ENCODE measurements at places on chromosomes 4 and X.

GRCh38 chr4:2781911-2782310 lies 11.0 kb upstream of the SH3BP2 start:
- DNase-seq: no peak

DNA sequence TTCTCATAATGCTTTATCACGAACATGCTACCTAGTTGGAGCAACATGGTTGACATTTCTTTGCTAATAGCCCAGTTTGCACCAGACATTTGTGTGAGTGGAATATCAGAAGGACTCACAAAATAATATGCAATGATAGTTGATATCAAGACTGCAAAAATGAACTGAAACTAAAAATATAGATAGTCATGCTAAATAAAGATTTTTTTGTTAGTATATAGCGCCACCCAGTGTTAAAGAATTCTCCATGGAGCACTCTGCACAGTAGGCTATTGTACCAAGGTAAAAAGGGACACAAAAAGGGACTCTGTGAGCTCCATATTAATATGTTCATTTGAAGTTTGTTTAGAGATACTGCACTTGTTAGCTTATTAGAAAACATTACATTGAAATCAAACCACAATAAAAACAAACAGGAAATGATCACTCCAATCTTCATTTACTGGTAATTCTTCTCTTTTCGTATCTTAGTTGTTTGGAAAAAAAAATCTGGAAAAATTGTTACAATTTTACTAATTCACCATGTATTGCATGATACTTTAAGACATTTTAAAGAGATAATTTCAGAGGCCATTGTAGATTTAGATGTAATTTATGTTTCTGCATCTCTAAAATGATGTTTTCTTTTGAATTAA lies 1509.6 kb downstream of the ADGRL3 start:
- no peak for DNase-seq

DNA sequence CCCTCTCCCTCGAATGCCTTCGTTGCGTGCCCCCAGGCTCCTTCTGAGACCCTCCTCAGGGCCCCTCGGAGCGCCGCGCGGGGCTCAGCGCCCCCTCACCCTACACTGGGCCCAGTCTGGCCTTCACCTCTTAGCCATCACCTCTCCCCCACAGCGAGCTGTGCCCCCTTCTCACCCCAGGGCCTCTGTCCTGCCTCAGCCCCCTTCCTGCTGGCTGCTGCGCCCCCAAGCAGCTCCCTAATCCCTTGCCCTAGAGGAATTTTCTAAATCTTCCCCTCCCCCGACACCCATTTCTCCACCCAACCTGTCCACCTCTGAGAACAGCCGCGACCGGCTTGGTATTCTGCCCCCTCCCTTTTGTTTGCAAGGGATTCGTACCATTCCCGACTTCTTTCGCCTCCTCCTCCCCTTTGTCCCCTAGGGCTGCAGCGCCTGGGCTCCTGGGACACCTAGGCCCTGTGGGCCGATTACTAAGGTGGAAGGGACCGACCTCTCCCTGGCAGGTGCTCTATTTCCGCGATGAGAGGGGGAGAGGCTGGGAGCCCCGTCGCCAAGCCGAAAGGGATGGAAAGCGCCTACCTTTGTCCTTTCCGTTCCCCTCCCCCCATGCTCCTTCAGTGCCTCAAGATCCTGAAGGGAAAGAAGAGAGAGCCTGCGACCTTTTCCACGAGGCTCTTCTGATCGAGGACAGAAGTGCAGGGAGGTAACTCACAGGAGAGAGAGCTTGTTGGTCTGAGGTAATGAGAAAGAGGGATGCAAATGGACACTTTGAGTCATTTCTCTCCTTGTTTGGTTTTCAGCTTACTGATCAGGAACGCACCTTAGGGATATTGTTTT lies 10.9 kb downstream of the DLG3 start:
- DNase-seq: no peak

GRCh38 chr4:172998527-172999469 lies 169.8 kb upstream of the GALNT7 start:
- DNase-seq: no peak

- no peak for DNase-seq
These were observed 884.8 kb upstream of the SLIT2 start for GRCh38 chr4:19366916-19367315.

- DNase-seq: no peak
These were observed 33.5 kb downstream of the SLC10A6 start for GRCh38 chr4:86815653-86816052.

GRCh38 chr4:77564231-77564630 lies 41.4 kb upstream of the CXCL13 start:
- DNase-seq: no peak

DNA sequence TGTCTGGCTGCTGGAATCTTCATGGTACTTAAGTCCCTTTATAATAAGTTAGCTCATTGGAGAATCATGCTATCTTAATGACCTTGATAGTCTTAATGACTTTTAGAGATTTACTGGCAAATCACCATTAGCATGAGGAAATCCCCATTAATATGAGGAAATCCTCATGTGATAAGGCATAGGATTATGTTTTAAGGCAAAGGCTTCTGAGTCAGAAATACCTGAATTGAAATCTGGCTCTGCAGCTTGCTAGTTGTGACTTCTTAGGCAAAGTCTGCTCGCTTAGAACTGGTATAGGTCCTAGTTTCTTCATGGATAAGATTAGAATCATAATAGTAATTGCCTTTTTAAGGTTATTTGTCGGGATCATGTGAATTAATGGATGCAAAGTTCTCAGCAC lies 190.2 kb upstream of the BANK1 start:
- DNase-seq: no peak

DNA sequence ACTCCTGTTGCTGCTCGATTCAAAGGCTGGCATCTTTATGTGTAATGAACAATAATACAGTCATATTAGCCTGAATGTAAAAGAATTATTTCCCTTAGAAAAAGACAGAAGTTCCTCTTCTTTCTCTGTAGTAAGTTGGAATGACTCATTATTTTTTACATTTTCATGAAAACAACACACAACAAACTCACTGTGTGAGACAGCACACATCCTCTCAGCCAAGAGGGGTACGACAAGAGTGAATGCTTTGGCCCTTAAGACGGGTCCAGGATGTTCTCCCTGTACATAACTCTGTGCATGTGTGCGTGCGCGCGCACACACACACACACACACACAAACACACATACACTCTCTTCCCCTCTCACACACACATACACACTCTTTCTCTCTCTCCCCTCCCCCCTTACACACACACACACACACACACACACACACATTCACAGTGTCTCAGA lies 72.8 kb downstream of the MANBA start:
- DNase-seq: no peak

- DNase-seq: no peak
These were observed 71.0 kb downstream of the RELL1 start for GRCh38 chr4:37615059-37615719.

- no peak for DNase-seq
These were observed 112.0 kb upstream of the TBL1X start for GRCh38 chrX:9352694-9353411.

GRCh38 chr4:170931321-170931720 lies 841.6 kb upstream of the AADAT start:
- DNase-seq: no peak

- no peak for DNase-seq
These were observed 113.3 kb upstream of the CPEB2 start for GRCh38 chr4:14888790-14889572.

DNA sequence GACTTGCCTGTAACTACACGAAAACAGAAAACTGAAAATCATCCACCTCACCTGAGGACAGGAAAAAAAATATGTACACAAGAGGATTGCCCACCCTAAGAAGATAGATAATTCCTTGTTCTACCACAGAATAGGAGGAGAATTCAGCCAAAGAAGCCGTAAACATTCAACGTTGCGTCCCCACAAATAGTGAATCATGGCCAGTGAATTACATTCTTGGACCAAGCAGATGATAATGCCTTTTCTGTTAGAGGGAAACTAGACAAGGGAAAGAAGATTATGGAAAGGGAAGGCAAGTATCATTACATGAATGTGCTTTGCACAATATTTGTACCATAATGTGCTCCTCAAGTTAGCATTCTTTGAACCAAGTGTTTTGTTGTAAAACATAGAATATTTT lies 95.5 kb upstream of the C1QTNF7 start:
- DNase-seq: no peak

DNA sequence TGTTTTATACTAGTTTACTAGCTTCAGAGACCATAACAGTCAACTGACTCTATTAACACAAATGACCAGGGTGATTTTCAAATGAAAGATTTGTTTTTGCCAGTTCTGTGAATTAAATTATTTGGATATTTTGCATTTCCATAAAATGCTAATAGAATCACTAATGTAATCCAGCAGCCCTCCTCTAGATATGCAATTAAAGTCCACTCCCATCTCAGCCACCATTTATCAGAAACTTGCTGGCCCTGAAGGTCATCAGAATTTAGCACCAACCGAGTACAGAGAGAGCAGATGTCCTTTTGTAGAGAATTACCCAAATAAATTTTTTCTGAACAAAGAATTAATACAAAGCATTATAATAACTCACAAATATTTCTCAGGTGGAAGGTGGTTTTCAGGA lies 531.1 kb upstream of the SLIT2 start:
- DNase-seq: no peak

- DNase-seq: peak; percentile 42
These were observed 6.1 kb upstream of the SRPK3 start for GRCh38 chrX:153774576-153775292.

GRCh38 chrX:27775984-27776383 lies 31.8 kb upstream of the MAGEB10 start:
- no peak for DNase-seq

GRCh38 chr4:186260117-186260503 lies 5.9 kb upstream of the F11 start:
- no peak for DNase-seq

GRCh38 chr4:182969651-182970279 lies 52.6 kb upstream of the DCTD start:
- no peak for DNase-seq

DNA sequence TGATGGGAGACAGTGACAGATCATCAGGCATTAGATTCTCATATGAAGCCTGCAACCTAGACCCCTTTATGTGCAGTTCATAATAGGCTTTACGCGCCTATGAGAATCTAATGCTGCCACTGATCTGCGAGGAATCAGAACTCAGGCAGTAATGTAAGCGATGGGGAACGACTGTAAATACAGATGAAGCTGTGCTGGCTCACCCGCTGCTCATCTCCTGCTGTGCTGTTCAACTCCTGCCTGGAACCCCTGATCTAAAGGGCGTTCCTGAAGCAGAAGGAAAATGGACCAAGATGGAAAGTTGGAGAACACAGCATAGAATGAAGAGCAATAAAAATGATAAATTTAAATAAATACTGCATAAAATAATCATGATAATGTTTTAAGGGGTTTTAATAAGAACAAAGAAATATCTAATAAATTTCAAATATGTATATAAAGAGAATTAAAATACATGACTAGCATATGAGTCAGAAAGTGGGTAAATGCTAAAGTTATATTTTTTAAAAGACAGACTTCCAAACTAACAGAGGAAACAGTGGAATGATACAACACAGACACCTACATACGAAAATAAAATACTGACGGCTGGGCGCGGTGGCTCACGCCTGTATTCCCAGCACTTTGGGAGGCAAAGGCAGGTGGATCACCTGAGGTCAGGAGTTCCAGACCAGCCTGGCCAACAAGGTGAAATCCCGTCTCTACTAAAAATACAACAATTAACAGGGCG lies 59.2 kb downstream of the RBM47 start:
- DNase-seq: no peak

DNA sequence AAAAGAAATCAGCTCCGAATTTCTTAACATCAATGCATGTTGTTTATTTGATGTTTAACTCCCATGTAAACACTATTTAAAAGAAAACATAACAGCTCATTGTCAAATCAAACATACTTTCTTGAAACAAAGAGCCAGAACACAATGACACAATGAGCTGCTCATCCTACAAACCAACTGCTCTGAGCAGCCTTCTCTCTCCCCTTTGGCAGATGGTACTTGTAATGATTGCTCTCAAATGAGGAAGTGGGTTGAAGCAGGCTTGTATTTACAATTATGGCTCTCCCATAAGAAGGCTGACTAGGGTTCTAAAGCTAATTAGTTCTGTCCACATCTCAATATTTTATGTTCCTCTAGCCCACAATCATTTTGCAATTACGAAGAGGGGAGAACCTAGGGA lies 637.8 kb upstream of the ADGRL3 start:
- no peak for DNase-seq

DNA sequence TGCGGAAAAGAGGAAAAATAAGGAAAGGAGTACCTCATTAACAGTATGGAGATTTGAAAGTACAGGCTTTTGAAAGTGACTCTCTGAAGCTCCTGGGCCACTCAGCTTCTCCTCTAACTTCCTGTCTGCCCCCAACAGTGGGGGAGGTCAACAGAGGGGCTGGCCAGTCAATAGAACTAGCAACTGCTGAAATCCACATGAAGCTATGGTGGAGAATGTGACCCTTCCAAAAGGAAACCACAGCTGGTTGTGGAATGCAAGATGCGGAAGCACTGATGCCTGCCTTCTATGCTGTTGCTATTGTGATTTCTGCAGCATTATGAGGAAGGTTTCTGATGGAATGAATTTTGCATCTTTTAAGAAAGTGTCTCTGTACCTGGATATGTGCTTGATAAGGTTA lies 2.4 kb downstream of the CORIN start:
- DNase-seq: no peak

DNA sequence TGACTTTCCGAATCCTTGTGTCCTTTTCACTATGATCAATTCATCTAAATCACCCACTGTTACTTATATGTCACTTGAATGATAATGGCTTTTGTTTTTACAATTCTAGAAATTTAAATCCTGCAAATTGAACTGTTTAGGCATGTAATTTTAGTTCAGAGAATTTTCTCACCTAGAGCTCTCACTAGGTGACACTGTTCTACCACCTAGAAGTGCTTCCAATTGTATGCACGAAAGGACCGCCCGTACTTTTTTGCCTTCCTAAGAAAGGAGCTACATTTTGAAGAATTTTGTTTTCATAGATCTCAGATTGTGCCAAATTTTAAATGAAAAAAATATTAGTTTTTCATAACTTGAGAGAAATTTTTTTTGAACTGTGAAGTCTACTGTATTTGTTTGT lies 481.6 kb upstream of the FSTL5 start:
- DNase-seq: no peak

- DNase-seq: no peak
These were observed 436.2 kb downstream of the TLL1 start for GRCh38 chr4:166309286-166309685.

DNA sequence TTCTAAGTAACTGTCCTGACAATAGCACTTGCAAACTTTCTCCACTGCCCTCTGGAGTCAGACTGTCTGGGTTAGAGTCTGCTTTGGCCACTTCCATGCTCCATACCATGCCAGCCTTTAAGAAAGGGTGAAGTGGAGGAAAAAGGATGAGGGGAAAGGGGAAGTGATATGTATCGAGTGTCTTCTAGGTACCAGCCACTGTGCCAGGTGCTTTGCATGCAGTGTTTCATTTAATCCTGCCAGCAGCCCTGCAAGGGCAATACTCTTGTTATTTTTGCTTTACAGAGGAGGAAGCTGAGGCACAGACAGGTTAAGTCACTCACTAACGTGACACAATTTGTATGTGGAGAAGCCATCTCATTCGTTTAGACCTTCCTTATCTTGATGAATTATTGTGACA lies 55.6 kb downstream of the RTL9 start:
- DNase-seq: no peak

- no peak for DNase-seq
These were observed 31.9 kb upstream of the SORCS2 start for GRCh38 chr4:7160439-7160838.
